ENCODE measurements at places on chromosomes 4 and X.

- no peak for DNase-seq
Measured at GRCh38 chrX:106931831-106932491, 11.8 kb downstream of the CLDN2 start.

- no peak for DNase-seq
Measured at GRCh38 chrX:71017396-71017939, 50.7 kb downstream of the SNX12 start.

DNA sequence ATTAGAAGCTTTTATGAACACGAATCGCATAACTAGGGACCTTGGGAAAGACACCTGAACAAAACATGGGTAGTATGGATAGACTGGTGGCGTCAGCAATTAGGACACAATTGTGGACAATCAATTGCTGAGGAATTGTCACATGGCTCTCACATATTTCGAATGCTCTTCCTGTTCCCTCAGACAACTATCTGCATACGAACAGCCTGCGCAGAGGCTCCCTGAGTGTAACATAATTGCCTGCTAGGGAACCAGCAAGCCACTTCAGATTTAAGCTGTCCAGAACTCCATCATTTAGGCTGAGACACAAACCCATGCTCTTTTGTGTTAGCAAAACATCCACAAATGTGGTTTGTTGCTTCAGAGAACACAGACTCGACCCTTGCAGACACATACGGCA lies 160.8 kb downstream of the MGST2 start:
- no peak for DNase-seq

GRCh38 chrX:149002320-149002719 lies 501.9 kb downstream of the AFF2 start:
- no peak for DNase-seq

DNA sequence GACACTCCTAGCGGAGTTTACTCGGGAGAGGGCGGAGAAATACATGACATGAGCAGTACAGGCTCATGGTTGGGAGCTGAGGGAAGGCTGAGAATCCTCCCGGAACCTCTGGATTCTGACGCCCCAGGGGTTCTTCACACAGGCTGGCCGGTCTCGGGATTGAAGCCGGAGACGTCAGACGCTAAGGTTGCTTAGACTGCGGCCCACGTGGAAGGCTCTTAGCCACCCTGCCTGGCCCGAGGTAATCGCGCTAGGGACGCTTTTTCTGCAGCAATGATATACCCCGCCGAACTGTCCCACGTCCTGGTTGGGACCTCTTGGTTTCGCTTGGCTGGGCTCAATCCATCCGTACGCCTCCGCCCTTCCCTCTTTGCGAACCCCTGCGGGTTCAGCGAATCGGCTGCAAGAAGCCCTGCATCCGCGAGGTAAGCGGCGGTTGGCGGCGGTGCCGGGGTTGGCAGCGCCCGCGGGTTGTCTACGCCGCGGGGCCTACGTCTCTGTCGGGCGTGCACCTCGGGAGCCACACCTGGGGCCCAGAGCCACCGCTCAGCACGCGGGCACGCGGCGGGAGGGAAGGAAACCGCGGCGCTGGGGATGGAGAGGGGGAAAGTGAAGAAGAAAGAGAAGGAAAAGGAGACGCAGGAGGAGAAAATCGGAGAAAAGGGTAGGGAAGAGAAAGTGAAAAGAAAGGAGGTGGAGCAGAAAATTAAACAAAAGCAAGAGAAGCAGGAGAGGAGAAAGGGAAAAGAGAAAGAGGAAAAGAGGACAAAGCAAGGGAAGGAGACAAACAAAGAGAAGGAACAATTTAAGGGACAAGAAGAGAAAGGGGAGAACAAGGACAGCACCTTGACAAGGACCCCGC lies at the start of gene ARL9:
TSS of gene ARL9 (plus strand) at position 523 of the 862 bp plus-strand sequence. CDS start at position 595, 72 bp downstream.
- DNase-seq = peak; percentile 55

- DNase-seq = no peak
Measured at GRCh38 chrX:23854945-23855344, 52.8 kb downstream of the APOO start.

DNA sequence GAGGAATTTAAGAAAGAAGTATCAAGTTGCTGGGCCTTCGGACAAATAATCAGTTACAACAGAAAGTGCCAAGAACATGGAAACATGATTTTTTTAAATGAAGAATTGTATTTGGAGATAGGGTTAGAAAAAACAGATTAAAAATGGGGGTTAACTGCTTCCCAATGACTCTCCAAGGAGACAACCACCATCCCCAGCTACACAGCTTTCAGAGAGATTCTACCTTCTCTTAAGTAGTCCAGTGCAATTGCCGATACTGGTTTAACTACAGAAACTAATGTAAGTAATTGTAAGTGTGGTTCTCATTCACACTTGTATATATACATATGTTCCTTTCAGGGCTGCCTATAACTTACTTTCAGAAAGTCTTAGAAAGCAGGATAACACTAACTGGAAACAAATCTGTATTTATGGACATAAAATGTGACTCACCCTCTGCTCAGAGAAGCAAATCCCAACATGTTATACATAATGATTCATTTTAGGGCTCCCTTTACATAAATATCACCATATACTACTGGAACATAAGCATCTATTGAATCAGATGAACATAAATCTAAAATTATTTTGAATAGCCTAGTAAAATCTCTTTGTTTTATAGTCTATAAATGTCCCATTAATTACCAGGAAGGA lies 248.9 kb upstream of the UGT8 start:
- DNase-seq = no peak

DNA sequence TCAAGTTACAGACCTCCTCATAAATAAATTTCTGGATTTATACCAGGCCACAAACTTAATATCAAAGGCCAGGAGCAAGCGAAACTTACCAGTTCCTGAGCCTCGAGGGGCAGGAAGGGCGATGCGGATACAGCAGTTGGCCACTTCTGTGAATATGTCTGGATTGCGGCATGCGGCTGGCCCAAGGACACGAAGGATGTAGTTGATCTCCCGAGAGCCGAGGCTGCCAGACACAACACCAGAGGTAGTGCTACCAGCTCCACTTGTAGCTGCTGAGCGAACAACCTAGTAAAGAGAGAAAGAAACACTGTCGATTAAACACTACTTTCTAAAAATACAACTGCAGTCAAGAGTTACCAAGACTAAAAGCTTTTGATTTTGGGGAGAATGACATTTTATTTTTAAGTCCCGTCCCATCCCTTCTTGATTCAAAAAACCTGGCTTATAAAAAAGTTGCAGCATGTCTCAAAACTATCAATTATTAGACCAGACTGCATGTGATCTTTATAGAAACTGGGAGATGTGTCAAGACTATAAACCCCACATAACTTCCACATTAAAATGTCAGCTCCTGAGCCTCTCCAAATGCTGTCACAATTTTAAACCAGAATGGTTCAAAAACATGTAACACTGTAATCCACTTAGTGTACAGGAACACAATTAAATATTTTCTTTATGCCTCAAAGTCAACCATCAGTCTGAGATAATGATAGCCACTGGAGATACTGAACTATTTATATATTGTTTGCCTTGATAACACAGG lies 105.6 kb downstream of the HUWE1 start:
- no peak for DNase-seq

DNA sequence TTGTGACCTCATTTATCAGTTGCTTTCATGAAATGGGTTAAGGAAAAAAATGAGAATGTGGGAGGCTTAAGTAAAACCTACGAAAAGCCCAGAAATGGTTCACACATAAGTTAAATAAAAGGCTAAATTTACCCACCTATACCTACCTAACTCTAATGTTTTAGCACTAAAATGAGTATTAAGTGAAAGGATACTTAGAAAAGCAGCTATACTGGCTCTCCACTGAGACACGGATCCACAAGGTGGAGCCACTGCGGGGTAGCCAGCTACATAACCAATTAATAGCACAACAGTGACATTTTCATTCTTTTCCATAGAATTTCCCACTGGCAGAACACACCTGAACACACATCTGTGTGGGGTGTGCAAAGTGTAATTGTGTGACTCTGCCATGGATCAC lies 101.9 kb downstream of the MAML3 start:
- DNase-seq = no peak

DNA sequence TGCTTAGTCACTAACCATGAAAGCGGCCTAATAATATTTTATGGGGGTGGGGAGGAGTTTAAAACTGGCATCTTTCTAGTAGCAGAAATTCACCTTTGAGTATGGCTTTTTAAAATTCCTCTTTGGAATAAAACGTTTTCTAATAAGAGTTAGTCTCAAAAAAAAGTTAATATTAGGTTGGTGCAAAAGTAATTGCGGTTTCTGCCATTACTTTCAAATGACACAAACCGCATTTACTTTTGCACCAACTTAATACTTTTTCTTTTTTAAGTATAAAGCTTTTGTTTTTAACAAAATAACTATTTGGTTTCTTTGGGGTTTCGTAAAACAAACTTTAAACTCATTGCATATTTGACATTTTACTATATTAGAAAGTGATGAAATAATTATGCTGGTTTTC lies 68.4 kb downstream of the FBXO8 start:
- no peak for DNase-seq

DNA sequence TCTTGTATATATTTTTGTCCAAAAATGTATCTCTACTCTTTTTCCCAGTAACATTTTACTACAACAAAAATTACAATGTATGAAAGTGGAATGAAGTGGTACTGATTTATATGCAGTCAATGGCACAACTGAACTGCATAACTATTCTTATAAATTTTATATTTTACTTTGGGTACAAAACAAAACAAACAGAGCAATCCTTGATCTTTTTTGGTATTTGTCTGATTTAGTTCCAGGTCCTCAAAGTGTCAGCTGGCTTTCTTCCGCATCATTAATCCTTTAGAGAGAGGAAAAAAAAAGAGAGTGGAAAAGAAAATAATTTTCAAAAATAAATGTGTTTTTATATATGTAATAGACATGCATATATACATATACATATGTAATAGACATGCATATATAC lies 252.4 kb upstream of the SLIT2 start:
- DNase-seq = no peak

- DNase-seq = no peak
Measured at GRCh38 chrX:77820091-77820727, 34.2 kb upstream of the ATRX start.

- DNase-seq = no peak
Measured at GRCh38 chr4:144463896-144464295, 182.1 kb upstream of the HHIP start.

Data from memory B cell (primary cell).